ENCODE measurements at places on chromosomes 6 and 20.

DNA sequence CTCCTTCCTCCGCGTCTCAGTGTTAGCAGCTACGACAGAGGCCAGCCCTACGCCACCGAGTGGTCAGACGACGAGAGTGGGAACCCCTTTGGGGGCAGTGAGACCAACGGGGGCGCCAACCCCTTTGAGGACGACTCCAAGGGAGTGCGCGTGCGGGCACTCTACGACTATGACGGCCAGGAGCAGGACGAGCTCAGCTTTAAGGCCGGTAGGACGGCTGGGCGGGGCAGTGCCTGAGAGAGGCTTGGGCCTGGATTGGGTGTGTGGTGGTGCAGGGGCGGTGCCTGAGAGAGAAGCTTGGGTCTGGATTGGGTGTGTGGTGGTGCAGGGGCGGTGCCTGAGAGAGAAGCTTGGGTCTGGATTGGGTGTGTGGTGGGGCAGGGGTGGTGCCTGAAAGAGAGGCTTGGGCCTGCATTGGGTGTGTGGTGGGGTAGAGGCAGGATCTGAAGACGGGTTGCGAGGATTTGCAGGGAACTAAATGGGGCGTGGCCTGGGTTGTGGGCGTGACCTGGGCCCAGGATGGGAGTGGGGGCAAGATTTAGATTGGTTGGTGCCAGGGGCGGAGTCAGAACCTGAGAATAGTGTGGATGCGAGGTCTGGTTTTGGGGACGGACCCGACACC lies 24.4 kb downstream of the SPDEF start:
- no peak for DNase-seq

DNA sequence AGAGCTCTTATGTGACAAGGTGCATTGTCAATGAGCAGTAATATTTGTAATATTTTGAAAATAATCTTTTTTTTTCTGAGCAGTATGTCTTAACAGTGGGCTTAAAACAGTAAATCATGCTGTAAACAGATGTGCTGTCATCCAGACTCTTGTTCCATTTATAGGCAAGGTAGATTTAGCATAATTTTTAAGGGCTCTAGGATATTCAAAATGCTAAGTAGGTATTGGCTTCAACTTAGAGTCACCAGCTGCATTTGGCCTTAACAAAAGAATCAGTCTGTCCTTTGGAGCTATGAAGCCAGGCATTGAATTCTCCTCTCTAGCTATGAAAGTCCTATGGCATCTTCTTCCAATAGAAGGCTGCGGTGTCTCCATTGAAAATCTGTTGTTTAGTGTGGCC lies 63.7 kb downstream of the ME1 start:
- DNase-seq, result no peak

GRCh38 chr6:15073883-15074465 lies 171.9 kb upstream of the JARID2 start:
- DNase-seq, result no peak

- no peak for DNase-seq
Observed at GRCh38 chr6:73984571-73985210, 288.7 kb downstream of the CD109 start.

DNA sequence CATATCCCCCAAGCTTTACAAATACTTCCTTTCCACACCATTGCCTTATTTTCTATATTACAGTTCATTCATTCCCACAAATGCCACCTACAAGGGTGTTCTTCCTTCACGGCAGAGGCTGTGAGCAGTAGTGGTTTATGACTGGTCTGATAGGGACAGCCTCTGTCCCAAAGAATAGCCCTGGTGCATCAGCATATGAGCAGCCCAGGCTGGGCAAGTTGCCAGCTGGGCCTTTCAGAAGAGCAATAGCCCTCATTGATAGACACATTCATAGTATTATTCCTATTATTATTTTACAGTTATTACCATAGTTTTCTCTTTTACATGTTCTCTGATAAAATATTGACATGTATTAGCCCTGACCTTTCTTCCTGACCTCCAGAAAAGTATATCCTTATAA lies 149.9 kb downstream of the MMS22L start:
- DNase-seq, result no peak

DNA sequence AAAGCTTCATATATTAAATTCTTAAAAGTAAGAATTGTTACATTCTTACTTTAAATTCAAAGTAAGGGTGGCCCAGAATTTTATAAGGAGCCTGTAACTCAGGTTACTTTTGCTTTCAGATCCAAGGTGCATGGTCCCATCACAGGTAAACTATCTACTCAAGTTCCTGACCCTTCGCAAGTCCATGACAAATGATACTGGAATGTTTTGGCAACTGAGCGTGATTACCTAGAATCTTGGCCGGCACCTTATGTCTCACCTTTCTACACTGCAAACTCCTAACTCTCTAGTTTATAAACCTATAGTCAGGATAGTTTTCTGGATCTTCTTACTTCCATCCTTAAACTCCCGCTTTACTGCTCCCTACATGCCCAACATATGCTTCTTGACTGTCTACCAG lies 67.9 kb upstream of the HMGN3 start:
- DNase-seq, result no peak

DNA sequence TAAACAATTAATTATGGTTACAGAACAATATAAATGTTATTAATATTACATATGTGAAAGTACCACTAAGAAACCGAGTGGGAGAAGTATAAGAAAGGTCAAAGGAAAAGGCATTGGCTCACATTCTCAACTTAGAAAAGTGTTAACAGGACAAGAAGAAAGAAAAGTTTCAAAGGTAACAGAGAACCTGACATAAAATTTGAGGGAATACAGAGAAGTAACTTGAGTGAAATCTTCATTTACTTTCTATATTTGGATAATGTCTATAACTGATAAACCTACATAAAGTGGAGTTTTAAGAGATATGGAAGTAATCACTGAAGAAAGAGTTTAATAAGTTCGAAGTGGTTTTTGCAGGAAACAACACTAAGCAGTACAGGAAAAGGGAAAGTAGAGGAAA lies 30.1 kb downstream of the REPS1 start:
- no peak for DNase-seq

GRCh38 chr6:40369891-40370290 lies 217.3 kb downstream of the LRFN2 start:
- no peak for DNase-seq

GRCh38 chr6:37893257-37893656 lies 73.7 kb downstream of the ZFAND3 start:
- no peak for DNase-seq

DNA sequence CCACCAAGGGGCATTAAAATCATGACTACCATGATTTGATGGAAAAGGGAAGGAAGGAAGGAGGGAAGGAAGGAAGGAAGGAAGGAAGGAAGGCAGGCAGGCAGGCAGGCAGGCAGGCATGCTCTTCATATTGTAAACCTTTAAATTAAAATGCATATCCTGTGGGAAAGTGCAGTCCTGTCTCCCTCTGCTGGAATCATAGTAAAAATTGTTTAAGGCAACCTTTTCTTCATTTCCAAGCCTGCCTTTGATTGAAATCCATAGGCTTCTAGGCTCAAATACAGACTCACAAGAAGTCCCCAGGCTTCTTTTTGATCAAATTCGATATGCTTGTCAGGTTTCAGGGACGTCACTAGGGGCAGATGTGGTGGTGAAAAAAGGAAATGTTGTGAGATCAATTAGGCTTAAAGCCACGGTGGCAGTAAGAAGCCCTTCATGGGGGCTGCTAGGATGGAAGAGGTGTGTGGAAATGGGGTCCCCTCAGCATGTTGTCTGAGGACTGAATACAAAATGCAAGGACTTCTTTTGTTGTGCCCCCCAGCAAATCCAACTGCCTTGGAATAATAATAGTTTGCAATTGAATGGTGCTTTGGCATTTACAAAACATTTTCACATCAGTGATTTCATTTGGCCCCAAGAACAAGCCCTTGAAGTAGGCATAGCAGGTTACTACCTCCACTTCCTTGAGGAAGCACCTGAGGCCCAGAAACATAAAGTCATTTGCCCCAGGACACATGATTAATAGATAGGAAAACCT lies 25.6 kb upstream of the GABRR1 start:
- no peak for DNase-seq

DNA sequence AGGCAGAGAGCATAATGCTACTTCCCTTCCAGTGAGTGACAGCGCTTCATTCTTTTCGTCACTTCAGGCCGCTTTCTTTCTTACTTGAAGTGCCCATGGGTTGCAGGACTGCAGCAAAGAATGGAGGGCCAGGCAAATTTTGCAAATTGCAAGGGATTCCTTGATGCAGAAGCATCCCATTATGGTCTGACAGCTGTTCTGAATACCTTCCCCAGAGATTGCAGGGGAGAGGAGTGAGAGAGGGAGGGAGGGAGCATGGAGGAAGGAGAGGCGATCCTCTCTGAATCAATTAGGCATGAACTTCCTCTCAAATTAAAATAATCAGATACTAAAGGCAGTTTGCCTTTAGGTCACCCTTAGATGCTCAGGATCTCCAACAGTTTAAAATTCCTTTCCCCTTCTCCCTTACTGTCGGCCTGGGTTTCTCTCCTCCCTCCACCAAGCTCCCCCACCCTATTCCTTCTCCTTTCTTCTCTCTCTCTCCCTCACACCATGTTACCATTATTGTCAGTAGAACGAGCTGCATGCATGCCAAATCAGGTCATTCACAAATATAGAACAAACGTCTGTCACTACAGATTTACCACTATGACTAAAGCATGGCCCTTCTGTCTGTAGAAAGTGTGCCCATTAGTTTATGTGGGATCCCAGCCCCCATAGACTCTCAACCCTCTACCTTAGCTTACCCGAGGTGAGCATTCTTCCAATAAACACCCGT lies 289.2 kb downstream of the CD83 start:
- DNase-seq, result no peak

GRCh38 chr6:89085409-89086205 lies 5.1 kb downstream of the PNRC1 start:
- DNase-seq, result no peak

DNA sequence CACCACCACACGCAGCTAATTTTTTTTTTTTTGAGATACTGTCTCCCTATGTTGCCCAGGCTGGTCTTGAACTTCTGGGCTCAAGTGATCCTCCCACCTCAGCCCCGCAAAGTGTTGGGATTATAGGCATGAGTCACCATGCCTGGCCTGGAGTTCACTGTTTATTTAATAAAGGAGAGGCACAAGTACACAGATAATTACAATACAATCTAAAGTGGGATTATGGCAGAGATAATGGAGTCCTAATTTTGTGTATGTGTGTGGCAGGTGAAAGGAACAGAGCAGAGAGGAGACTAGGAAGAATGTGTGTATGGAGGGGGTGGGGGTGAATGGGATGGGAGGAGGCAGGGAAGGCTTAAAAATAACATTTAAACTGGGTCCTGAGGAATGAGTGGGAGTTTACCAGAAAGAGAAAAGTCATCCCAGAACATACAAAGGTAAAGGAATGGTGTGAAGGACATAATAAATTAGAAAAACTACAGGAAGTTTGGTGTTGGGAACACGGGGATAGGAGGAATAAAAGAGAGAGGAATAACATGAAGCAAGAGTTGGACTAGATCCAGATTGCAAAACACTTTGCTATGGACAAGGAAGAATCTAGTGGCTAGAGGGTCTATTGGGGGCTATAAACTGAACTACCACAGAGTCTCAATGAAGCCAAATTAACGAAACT lies 4.4 kb downstream of the NCOA5 start:
- DNase-seq, result no peak

GRCh38 chr20:20000211-20000968 lies 16.8 kb upstream of the NAA20 start:
- DNase-seq, result no peak

Measured in stimulated activated CD8-positive, alpha-beta memory T cell treated with anti-CD3 and anti-CD28 coated beads, Interleukin-2, amount 100 ng/mL, for 1 hour (primary cell).